CD4-positive, alpha-beta T cell treated with Interleukin-4 for 4 hours (primary cell): ENCODE measurements at places on chromosomes 3 and 15.

- no peak for DNase-seq
These were observed 474.1 kb upstream of the KCNMB2 start for GRCh38 chr3:178062126-178062525.

DNA sequence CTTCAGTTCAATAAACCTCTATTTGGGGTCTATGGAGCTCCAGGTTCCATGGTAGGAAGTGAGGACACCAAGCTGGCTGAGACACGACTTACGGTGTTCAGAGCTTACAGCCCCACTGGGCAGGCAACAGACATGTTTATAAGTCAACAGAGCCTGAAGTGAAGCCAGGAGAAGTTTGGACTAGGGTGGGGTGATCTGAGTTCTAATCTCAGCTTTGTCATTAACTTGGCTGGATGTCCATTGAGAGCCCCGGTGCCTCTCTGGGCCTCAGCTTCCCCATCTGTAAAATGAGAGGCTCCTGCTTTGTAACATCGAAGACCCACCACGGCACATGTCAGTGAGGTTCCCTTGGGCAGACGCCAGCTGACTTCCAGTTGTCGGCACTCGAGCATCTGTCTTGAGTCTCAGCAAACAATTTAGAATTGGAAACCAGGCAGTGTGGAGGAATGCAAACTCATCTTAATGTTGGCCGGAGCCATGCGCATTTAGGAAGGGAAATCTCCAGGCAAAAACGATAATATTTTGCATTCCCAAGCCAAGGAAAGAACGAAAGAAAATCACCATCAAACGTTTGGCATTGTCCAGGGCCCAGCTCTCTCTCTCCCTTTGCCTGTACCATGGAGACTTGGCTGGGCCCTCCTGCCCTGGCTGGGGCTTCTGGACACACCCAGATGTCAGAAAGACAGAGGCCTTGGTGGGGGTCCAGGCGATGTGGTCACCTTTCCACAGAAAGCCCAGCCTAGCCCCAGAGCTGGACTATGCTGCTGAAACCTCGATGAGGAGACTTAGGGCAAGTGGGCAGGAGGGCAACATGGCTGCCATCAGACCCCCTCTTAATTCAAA, 18.4 kb downstream of the ITGA11 start:
- DNase-seq = no peak

DNA sequence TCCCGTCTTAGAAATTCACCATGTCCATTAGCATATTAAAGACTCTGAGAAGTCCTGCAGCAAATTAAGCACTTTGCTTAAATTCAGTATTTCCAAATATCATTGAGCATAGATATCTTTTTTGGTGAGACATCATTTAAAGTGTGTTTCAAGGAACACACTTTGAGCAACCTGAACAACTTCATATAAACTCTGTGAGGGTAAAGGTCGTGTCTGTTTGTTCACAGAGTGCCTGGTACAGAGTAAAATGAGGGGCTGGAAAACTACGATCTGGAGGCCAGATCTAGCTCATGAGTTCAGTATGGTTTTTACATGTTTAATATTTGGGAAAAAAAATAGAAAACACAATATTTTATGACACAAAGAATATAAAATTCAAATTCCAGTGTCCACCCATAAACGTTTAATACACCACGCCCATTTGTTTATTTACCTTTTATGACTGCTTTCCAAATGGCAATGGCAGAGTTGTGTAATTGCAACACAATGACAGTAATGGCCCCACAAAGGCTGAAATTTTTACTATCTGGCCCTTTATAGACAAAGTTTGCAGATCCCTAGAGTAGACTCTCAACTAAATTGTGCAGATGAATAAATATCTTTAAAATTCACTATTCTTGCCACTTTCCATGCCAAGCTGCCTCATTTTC, 67.4 kb downstream of the SNTN start:
- DNase-seq = no peak

DNA sequence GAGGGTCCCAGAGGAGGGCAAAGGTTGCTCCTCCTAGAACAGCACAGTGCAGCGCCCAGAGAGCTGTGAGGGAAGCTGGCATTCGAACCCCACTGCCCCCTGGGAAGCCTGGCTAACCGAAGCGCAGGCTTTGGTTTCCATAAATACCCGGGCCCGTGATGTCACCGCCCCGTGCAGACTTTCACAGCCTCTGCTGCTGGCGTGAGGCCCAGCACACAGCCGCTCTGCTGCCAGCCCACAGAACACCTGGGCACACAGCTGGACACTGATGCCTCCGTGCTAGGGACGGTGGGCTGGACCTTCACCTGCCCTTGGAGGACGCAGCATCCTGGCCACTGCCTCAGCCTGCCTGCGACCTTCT, 1.0 kb downstream of the IQSEC1 start:
- DNase-seq = no peak

DNA sequence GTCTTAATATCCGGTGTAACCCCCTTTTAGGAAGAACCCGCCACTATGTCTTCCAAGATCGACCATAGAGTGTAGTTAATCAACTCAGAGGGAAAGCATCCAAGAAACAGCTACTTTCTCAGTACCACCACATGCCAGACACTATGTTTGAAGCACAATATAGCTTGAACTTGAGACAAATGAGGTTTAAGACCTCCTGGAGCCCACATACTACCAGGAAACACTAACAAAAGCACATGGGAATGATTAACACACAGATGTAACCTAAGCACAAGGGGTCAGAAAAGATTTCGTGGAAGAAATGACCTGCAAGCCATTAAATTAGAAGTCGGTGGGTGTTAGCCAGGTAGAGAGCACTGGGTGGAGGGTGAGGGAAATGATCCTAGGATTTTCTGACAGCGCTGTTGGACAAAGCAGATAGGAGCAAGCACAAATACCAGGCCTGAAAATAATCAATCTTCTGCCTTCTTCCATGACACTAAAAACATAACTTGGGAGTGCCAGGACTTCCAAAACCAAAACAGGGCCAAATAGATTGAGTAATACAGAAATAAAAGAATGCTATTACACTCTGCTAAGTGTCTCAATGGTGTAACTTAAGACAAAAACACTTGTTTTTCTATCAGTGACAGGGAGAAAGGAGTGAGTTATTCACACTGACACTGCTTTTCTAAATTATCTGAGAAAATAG, 213.7 kb downstream of the FOXP1 start:
- no peak for DNase-seq

GRCh38 chr3:194686414-194686815, 732 bp downstream of the FAM43A start:
- no peak for DNase-seq

DNA sequence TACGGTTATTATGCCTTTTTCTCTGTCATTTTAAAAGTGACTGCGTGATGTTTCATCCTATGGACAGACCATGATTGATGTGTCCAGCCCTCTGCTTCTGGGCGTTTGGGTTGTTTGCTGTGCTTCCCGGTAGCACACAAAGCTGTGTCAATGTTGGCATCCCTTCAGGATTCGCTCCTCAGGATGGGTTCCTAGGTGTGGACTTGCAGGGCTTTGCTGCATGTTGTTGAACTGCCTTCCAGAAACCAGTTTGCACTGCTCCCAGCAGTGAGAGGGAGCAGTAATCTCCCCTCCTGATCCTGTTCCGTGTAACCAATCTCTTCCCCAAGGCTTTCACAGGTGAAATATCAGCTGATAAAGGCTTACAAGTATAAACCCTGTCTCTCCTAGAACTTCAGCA, 787 bp downstream of the TRPM1 start:
- no peak for DNase-seq

GRCh38 chr3:65080432-65080831, 392.6 kb upstream of the ADAMTS9 start:
- DNase-seq = no peak

GRCh38 chr15:69751147-69751546, 298.5 kb downstream of the RPLP1 start:
- no peak for DNase-seq

- no peak for DNase-seq
These were observed 361.9 kb downstream of the CLSTN2 start for GRCh38 chr3:140296796-140297352.

DNA sequence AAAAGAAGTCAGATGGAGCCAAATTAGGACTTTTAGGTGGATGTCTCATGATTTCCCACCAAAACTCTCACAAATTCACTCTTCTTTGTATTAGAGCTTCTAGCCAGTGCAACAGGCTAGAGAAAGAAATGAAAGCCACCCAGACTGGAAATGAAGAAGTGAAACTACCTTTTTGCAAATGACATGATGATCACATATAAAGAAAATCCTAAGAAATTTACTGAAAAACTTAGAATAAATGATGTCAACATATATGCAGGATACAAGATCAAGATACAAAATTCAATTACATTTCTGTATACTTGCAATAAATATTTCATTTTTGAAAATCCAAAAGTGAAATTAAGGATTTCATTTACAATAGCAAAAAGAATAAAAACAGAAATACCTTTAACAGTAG, 110.8 kb downstream of the LRIG1 start:
- DNase-seq = no peak

DNA sequence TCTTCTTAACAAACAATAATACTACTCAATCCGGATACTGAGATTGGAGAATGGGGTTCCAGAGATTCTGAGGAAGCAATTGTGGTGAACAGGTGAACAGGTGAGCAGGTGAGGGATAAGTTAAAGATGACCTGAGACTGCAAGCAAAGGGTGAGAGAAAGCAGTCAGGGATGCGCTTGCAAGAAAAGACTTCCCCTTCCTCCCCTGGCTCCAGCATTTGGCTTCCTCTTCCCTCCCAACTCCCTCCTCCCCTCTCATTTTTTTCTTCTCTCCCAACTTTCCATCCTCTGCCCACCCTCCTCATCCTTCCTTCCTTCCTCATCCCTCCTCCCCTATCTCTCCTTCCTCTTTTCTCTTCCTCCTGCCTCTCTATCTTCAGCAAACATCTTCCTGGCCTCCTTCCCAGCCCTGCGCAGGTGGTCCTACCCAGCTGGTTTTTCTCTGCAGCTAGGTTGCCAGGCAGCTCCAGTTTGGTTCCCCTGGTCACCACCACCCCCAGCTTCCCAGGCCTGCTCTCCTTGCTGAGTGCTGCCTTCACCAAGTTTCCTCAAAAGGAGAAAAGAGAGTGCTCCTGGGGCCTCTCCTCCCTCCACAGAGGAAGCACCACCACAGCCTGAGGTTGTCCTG, 10.4 kb upstream of the VIPR1 start:
- DNase-seq = no peak

DNA sequence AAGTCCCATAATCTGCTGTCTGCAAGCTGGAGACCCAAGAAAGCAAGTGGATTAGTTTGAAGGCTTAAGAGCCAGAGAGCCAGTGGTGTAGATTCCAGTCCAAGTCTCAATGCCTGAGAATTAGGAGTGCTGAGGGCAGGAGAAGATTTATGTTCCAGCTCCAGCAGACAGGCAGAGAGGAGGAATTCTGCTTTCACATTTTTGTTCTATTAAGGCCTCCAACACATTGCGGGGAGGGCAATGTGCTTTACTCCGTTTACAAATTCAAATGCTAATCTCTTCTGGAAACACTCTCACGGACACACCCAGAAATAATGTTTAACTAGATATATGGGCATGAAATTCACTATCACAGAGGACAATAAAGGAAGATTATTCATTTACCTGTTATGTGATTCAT, 54.0 kb downstream of the DPH6 start:
- no peak for DNase-seq

DNA sequence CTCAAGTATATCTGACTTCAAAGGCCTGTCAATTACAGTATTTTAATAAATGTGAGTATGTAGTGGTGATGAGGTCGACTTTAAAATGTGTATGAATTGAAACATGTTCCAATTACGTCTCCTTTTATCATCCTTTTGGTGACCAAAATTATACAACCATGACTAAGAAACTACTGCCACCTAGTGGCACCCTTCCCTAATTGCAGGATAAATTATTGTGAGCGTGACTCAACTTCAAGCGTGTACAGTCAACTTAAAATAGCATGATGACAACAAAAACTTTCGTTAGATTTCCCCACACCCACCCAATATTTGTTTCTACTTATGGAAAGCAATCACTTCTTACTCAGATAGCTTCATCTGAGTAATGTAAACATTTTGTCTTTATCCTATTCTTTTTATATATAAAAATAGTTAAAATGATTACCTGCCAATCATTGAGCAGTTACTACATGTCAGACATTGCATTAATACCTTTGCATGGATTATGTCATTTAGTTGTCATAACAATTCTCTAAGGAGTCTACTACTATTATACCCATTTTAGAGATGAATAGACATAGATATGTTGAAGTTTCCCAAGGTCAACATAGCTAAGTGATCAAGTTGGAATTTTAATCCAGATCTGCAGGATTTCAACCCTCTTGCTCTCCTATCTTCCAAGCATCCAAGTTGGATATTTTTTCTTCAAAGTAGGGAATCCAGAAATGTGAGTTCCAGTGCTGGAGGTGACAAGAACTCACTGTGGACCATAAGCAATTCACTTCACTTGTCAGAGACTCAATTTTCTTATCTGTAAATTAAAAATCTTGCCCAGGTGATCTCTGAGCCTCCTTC, 106.0 kb downstream of the MEX3B start:
- DNase-seq = peak; percentile 6

- no peak for DNase-seq
These were observed 380.7 kb downstream of the PLOD2 start for GRCh38 chr3:145780301-145780700.

GRCh38 chr15:89119489-89120478, 31.5 kb downstream of the ABHD2 start:
- DNase-seq = no peak

DNA sequence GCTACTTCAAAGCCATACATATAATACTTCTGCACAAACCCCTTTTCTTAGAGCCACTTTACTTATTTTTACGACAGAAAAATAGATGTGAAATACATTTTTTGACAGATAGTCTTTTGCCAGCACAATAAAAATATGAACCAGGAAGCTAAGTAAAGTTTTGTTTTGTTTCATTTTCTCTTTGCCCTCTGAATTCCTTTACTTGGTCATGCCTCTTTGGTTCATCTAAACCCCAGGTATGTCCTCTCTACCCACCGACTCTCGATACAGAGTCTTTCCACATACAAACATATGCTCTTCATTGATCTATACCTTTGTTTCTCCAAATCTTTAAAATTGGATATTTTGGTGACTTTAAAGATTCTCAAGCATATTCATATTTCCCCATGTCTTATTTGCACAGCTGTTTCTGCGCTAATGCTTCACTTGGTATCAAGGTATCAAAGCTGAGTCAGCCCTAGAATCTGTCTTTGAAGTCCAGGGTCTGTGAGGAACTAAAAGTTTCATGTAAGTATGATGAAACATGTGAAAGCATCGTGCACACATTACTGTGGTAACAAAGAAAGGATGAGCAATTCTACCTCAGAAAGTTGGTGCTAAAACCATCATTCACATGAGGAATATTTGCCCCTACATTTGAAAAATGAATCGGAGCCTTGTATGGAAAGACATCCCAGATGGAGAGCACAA, 845.4 kb downstream of the NAALADL2 start:
- no peak for DNase-seq
